ENCODE measurements at places on chromosomes 13 and 19.

GRCh38 chr13:113905018-113905417, 41.1 kb upstream of the GAS6 start:
- no peak for DNase-seq

DNA sequence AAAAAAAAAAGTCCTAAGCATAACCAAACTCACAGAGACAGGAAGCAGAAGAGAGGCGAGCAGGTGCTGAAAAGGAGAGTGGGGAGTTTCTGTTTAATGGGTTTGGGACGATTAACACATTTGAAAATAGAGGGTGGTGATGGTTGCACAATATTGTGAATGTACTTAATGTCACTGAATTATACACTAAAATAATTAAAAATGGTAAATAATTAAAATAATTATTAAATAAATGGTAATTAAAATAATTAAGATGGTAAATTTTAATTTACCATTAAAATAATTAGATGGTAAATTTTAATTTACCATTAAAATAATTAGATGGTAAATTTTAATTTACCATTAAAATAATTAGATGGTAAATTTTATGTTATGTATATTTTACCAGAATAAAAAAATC, 74.8 kb upstream of the XPO4 start:
- no peak for DNase-seq

DNA sequence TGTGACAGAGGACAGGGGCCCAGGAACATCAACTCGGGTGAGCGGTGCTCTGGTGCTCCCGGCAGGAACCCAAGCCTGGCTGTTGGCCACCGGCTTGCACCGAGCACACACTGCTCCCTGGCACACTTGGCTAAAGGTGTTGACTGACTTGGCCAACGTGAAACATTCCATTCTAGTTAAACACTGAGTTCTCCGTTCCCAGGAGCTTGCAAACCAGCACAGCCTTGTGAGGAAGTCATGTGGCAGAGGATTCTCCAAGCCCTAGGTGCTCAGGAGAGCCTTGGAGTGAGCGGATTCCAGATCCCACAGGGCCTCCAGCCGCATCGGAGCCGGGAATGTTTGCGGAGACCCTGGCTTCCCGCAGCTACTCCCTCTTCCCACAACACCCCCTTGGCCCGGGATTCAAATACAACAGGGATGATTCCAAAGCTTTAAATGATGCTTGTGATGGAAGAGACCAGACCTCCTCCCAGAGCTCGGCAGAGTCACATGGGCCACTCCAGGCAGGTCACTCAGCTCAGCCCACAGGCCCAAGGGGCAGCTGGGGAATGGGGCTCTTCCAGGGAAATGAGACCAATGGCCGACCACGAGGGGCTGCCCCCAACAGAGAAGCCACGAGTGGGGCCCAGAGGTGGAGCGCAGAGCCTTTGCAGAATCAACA, 2.9 kb downstream of the C13orf46 start:
- DNase-seq, result no peak

DNA sequence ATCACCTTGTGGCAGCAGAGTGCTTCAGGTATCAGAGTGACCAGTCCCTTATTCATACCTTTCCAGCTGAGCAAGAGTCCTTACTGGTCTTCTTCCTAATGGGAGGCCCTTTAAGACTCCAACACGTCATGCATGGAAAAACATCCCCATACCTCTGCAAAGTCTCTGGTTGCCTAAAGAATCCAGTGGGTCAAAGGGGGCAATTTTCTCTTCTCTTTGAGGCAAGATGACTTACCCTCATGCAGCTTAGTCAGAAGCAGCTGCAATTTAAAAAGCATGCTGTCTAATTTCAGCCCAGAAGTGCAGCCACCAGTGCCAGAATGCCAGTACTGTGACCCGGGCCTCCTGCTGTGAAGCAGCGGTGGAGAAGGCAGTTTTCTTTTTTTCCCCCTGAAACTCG, 18.7 kb downstream of the PPP5C start:
- DNase-seq, result no peak

DNA sequence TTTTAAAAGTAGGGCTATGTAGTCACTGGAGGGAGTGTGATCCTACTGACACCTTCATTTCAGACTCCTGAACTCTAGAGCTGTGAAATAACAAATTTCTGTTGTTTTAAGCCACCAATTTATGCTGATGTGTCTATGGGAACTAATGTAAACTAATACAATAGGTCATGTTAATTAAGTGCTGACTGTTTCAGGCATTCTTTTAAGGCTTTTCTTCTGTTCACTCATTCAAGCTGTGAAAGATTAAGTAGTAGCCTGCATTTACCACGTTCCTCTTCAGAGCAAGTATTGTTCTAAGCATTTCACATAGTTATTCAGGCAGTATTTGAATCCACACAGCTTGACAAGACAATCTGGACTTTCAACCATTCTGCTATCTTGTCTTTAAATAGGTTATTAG, 1135.0 kb downstream of the SLITRK1 start:
- no peak for DNase-seq

- DNase-seq, result no peak
Observed at GRCh38 chr19:10761443-10762250, 43.8 kb downstream of the DNM2 start.

DNA sequence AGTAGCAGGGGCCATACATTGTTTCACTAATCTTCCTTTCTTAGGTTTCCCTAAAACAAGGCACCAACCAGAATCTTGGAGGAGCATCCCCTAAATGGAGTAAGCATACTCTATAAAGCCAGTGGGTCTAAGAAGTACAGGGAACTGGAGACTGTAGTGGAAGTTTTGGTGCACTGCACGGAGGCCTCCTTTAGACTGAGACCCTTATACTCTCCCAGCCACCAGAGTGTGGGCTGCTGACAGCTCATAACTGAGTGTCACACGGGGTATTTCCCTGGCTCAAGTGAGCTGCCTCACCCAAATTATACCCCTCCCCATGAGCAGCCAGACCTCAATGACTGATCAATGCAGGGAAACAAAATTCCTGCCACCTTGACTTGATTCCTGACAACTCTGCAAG, 349.5 kb downstream of the NDFIP2 start:
- DNase-seq, result no peak

DNA sequence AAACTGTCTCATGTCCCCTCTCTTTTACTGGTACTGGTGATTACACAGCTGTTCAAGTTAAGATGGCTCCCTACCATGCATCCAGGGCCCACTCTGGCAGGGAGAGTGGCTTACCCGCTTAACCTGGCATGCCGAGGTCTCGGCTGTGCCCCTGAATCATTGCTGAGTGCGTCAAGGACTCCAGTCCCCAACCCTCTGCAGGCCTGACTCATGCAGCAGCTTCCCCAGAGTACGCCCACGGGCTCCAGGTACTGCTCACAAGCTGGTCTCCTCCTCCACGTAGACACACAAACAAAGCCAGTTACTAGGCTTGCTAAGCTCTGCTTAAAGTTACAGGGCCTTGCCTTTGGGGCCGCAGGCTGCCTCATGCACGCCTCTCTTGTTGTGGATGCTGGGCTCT, 447.4 kb downstream of the COG6 start:
- DNase-seq, result peak; percentile 5

DNA sequence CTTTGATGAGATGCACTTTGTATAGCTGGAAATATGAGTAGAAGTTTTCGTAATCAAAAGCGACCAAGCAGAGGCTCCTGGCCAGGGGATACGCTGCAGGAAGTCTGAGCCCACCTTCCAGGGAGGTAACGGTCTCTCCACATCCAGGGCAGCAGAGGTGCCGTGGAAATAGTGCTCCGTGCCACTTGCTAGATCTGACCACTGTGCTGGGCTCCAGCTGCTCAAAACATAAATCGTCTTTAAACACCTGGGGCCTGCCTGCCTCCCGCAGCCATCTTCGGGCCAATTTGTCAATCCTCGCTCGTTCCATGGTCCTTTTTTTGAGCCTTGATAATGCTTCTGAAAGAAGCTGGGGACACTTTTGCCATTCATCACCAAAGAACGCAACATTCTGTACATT, 445.0 kb downstream of the ZNF536 start:
- DNase-seq, result no peak

- DNase-seq, result no peak
Observed at GRCh38 chr19:30444686-30445232, 72.6 kb downstream of the ZNF536 start.

GRCh38 chr13:49225223-49226042, 5.3 kb downstream of the MLNR start:
- DNase-seq, result no peak

- DNase-seq, result no peak
Observed at GRCh38 chr19:2722541-2723344, 1.6 kb upstream of the DIRAS1 start.

DNA sequence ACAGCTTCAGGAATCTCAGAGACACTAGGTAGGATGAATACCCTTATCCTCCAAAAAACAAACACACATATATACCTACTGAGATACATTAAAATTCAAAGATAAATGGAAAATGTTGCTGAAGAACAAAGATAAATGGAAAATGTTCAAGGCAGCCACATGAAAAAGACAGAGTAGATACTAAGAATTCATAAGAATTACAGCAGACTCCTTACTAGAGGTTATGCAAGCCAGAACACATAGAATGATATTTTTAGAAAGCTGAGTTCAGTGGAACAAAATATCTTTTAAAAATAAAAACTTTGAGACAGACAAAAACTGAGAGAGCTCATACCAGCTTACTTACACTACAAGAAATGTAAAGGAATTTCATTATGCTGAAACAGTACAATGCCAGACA, 35.6 kb downstream of the UCHL3 start:
- no peak for DNase-seq

- peak; percentile 11 for DNase-seq
Observed at GRCh38 chr13:78317030-78317429, 286.3 kb downstream of the POU4F1 start.

DNA sequence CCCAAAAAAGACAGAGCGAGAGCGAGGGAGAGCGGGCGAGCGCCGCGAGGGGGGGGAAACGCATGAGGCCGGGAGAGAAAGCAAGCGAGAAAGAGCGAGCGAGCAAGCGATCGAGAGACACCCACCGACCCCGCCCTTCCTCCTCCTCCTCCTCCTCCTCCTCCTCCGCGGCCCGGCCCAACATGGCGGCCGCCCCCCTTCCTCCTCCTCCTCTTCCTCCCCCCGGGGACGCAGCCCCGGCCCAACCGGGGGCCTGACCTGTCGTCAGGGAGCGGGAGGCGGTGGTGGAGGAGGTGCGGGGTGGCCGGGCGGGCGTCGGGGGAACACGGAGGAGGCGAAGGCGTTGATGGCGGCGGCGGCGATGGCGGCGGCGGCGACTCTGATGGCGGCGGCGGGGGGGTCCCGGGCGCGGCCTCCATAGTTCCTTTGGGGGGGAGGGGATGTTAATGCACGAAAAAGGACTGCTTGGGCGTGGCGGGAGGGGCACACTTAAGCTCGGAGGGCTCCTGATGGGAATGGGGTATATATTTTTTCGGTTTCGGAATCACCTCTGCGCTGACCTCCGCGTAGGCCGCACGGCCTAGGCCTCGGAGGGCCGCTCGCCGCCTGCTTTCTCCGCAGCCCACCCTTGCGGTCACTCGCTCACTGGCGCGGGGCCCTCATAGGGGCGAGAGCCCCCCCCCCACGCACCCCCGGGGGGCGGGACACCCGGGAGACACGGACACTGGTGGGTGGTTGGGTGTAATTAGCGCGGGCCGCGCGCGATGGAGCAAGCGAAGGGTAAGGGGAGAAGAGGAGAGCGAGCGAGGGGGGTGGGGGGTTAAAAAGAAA, 1.2 kb downstream of the ZC3H4 start:
- DNase-seq, result peak; percentile 76

GRCh38 chr13:48942131-48942530, 33.6 kb upstream of the FNDC3A start:
- DNase-seq, result no peak

- DNase-seq, result no peak
Observed at GRCh38 chr13:97387485-97387839, 46.5 kb upstream of the RAP2A start.

GRCh38 chr19:52734331-52734892, 432 bp downstream of the ZNF611 start:
- DNase-seq, result peak; percentile 16

DNA sequence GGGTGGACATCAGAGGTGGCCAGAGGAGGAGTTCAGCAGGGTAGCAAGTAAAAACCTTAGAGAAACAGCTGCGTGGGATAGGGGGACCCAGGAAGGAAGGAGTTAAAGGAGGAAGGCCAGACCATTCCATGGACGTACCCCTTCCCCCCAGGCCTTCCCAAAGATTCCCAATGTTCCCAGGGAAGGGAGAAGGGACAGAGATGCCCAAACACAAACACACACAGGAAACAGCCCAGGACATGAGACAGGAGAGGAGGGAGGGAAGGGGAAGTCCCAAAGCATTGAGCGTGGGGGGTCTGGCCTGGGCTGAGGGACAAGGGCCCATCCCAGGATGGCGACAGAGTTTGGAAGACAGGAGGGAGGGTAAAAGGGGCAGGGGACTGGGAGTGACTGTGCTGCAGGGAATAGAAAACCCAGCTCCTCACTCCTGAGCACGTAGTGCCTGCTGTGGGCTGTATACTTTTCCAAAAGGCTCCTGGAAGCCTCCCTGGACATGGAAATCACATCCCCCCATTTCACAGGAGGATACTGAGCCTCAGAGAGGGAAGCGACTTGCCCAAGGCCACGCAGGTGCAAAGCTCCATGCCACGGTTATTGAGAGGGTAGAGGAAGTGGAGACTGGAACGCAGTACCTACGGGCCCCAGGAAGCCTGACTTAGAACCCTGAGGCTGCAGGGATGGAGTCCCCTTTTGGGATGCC, 1.1 kb downstream of the SYDE1 start:
- DNase-seq, result no peak

GRCh38 chr19:10266706-10267105, 4.2 kb upstream of the ICAM1 start:
- no peak for DNase-seq

DNA sequence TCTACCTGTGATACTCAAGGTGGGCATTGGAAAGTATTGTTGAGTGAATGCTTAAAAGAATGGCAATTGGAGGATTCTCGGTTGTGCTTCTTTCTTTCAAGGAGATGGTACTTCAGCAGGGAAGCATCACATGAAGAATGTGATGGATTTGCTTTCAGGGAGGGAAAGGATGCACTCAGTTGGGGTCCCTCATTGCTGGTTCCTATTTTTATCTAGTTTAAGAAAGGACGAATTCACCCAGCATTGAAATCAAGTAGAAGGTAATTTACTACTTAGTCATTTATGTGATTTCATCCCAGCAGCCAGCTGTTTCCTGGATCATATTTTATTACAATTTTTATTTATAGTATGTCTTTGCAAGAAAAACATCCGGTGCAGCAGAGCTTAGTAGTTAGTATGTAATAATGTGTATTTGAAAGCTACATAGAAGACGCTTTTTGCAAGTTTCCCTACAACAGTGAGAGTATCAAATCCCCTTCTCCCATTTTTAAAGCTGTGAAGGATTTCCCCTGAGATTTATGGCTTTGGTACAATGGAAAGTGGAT, 417.9 kb downstream of the GPC5 start:
- no peak for DNase-seq
